ENCODE measurements at places on chromosomes 5 and 9.
A peak's percentile ranks its signal among the peaks of the same experiment; 100 is the strongest.

GRCh38 chr9:114212826-114213225 is 57.5 kb downstream of the COL27A1 start:
- no peak for DNase-seq

DNA sequence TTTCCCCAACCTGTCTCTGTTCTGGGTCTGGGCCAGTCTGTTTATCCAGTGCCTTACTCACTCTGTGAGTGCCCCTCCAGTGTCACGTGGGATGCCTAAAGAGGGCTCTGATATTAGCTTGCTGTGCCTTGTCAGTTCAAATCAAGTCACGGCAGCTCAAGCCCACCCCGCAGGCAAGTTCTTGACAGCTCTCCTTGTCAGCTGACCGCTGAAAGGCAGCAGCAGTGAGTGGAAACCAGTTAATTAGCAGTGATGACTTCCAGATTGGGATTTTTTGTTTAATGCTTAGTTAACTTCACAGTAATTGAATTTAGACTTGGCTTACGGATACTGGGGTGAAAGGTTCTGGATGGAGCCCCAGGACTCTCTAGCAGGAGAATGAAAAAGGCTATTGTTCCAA is 210.1 kb downstream of the PSAT1 start:
- DNase-seq = no peak

GRCh38 chr9:11323457-11323856 is 710.7 kb upstream of the PTPRD start:
- DNase-seq = no peak

DNA sequence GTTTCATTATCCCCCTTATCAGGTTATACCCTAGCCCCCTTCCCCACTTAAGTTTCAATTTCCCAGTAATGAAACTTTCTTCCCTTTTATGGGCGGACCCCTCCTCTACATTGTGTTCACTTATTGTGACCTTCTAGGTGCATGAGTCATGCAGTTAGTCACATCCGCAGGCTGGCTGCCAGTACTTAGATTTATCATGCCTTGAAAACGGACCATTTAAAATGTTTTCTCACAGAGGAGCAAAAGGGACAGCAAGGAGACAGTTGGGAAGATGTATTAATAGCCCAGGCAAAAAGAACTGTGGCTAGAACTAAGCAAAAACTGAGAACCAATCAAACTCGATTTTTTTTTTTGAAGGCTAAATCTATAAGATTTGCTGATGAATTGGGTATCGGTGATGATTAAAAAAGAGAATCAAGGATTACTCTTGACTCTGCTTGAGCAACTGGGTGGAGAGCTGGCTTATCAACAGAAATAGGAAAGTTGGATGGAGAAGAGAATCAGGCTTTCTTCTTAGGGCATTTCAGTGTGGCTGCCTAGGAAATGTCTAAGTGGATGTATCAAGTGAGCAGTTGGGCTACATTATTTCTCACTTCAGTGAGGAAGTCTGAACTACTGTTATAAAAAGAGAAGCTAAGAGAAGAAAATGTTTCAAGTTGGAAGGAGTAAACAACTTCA is 615.0 kb downstream of the HINT1 start:
- DNase-seq = no peak

- DNase-seq = no peak
These were observed 12.7 kb upstream of the FCN1 start for GRCh38 chr9:134930398-134930797.

DNA sequence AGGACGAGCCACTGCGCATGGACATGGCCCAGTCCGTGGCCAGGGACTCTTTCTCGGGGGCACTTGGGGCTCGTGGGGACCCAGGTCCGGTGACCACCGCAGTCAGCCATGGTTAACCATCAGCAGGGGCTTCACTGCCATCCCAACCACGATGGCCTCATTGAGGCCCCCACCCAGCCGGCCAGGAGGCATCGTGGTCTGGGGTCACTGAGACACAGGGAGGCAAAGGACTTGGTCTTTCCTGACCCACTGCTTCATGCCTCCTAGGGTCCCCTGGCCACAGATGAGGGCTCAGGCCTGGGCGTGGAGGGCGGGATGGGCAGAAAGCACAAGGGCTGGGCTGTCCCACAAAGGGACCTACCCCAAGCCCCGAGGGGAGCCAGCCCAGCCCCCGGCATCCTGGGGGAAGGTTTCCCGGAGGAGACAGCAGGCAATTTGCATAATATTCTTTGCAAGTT is 6.6 kb downstream of the NACC2 start:
- no peak for DNase-seq

DNA sequence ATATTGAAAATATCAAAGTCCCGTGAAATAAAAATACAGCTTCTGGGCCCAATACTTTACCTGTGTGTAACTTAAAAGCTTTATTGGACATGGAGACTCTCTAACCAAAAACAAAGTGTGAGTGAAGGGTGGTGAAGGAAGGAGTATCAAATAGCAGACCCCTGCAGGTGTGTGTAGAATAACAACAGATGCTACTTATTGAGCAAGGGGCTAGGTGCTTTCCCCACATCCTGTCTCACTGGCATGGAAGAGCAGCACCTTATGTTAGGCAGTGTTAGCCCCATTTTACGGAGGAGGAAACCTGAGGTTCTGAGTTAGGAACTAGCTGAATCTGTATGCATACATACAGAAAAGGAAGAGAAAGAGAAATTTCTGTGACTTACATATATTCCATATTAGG is 21.8 kb downstream of the SLIT3 start:
- DNase-seq = no peak

- DNase-seq = no peak
These were observed 168.5 kb downstream of the RAB3C start for GRCh38 chr5:58751222-58751837.

DNA sequence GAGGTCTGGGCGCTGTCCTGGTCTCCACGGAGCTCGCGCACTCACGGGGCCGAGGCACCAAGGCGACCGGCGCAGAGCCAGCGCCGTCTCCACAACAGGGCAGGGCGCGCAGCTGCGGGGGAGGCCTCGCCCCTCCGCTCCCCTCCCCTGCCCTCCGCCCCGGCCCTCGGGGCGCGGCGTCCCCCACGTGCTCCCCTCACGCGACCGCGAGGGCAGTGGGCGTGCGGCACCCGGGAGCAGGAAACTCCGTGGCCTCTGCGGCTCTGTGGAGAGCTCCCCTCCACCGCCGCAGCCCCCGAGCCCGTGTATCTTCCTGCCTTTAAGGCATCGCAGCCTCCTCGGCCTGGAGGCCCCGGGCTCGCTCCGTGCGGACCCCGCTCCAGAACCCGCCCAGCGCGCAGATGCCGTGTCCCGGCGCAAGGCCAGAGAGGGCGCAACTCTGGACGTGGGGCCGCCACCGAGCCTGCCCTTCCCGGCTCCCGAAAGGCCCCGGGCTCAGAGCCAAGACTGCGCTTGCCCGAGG is 708 bp upstream of the TUBB4B start:
- peak; percentile 59 for DNase-seq

DNA sequence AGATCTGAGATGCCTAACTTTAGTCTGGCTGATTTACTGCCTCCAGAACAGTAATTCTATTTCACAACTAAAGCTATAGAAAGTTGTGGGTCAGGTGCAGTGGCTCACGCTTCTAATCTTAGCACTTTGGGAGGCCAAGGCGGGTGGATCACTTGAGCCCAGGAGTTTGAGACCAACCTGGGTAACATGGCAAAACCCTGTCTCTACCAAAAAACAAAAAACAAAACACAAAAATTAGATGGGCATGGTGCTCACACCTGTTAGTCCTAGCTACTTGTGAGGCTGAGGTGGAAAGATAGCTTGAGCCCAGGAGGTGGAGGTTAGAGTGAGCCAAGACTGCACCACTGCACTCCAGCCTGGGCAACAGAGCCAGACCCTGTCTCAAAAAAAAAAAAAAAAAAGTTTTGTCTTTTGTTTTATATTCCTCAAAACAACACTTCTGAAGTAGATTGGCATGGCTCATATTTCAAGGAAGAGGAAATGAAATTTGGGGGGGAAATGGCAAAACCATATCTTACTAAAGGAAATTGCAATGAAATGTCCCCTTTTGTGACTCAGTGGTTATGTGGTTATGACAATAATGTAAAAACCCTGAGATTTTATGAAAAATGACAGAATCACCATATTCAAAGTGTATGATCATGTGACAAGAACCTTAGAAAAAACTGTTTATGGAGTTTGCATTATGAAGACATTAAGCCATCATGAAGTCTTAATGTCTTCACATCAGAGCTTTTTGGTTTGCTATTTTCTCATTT is 16.2 kb downstream of the FNBP1 start:
- DNase-seq = no peak

DNA sequence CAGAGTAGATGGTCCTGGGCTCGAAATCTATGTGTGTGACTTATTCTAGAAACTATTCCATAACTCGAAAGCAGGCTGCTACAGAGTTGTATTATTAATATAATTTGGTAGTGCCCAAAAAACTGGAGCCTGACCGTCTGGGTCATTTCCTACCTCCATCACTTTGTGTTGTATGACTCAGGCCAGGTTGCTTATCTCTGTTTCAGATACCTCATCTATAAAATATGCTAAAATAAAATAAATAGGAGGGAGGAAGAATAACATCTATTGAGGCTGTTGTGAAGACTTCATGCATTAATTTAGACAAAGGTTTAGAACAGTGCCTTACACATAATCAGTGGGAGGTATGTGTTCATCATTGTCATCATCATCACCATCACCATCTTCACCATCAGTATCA is 57.7 kb downstream of the PDE4D start:
- DNase-seq = no peak

GRCh38 chr5:132776131-132776937 is 705 bp downstream of the SEPTIN8 start:
- no peak for DNase-seq

GRCh38 chr9:120561709-120562108 is 18.3 kb downstream of the CDK5RAP2 start:
- DNase-seq = no peak

DNA sequence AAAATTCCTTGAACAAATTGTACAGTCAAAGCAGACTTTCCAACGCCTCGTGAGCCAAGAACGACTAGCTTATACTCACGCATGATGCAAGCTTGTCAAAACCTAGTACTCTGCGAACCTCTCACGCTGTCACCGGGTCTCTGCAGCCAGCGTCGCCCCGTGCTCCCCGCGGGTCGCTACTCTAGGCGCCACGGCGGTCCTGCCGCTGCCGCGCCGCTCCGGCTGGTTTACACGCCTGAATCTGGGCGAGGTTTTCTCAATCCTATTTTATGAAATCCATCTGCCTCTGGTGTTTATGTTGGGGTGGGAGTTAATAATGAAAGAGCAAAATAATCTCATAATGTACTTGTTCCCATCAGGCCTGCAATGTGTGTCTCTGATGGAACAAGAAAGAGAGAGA is 90.9 kb downstream of the SV2C start:
- DNase-seq = no peak

DNA sequence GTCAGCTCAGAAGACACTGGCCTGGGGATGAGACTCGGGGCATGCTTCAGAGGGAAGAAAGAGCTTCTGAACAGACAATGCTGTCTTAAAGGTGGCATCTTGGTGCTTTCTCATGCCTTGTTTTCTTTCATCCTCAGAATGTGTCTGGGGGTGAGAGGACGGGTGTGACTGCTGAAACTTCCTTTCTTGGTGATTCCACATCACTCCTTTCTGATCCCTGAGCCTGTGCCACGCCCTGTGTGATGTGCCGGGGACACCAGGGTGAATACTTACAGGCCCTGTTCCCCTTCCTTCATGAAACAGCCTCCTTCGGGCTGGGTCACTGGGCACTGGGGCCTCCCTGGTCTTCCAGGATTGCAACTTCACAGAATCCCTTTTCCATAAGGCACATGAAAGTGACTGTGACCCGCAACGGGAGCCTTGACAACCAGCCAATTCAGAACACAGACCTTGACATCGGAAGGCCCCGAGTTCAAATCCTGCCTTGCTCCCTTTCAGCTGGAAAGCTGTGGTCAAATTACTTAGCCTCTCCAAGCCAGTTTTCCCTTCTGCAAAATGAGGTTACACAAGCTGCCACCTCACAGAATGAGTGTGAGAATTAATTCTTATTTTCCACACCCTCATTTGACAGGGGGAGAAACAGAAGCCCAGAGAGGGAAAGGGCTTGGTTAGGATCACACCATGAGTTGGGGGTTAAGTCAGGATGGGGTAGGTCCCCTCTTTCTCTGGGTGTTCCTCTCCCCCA is 44.1 kb upstream of the IL17B start:
- no peak for DNase-seq

DNA sequence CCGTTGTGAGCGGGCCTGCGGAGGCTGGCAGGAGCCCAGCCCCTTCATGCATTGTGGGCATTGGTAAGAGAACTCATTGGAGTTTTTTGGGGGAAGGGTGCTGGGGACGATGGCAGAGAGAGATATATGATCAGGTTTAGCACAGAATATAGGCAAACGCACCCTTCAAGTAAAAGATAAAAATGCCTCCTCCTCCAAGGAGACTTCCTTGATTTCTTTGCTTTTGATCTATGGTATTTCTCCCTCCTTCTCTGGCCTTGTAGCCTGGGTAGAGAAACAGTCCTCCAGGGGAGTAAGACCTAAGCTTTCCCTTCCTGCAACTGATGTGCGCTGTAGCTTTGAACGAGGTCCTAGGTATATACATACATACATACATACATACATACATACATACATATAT is 960 bp upstream of the PPARGC1B start:
- no peak for DNase-seq

- DNase-seq = no peak
These were observed 14.2 kb downstream of the PTPN3 start for GRCh38 chr9:109483744-109484429.

All from AG09319 (cell line).